ENCODE measurements at places on chromosomes 11 and 22. TPM values are rescaled to one million over a fixed set of nuclear protein-coding genes. Genes with fewer than 3 reads are reported as not detected.

- DNase-seq, result no peak
Measured at GRCh38 chr11:14041040-14041439, 78.5 kb downstream of the SPON1 start.

- no peak for DNase-seq
Measured at GRCh38 chr11:9020916-9021315, 17.1 kb upstream of the NRIP3 start.

DNA sequence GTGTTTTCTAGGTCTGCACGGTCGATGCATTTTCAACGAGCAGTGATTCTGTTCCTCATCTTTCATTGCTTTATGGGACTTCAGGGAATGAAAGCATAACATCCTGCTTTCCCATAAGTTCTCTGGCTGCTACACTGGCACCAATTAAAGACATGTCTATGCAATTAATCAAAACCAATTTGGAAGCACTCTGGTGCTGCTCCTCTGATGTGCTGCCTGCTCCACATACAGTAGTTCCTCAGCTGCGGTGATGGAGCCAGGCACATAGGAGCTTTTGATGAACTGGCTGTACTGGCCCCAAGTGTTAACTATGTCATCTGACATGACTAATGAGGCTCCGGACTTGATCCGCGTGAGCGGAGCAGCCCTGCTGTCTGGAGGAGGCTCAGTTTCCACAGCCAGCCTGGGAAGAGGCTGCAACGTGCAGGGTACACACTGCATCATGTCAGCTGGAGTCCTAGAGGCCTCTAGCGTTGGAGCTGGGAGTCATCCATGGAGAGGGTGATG is 29.8 kb downstream of the GVQW3 start:
- DNase-seq, result peak; percentile 51

Gene YPEL1
- 5.8 TPM for total RNA-seq

DNA sequence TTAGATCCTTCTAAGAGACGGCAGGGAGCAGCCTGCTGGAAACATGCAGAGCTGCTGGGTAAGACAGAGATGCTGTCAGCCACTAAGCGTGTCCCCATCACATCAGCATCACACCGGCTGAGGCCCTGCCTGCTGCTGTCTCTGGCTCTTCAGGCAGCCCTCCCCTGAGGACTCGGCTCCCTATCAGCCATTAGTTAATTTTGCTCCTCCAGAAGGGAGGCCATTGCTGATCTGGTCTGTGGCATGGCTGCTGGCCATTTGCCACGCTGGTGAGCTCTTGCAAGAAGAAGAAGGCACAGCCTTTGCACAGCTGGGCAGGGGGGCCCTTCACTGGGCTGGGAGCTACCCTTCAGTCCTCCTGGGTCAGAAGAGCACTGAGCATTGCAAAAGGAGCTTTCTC is 131.2 kb upstream of the PARVA start:
- DNase-seq, result no peak

DNA sequence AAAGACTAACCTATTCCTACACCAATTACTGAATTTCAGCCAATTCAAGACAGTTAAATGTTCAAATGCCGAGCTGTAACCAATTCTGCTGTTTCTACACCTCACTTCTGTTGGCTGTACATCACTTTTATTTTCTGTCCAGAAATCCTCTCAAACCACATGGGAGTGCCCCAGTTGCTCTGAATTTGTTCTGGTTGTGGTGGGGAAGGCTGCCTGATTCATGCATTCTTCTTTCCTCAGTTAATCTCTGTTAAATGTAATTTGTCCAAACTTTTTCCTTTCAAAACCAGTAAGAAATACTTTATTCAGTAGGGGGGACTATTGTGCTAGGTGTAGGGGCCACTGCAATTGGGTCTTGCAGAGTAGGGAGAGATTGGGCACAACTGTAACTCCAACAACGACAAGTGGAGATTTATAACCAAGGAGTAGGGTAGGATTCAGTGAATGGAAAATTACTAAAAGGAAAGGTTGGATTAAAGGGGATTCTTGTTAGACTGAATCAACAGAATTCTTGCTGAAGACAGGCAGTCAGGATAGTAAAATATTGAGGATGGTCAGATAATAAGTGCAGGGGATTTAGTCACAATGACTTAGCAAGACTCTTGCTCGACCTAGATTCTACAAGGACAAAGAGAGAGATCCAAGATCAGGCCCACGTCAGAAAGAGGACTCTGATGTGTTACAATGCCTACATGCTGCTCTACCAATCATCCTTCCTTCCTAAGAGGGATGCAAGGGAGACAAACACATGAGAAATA is 593.5 kb upstream of the FAT3 start:
- DNase-seq, result no peak

DNA sequence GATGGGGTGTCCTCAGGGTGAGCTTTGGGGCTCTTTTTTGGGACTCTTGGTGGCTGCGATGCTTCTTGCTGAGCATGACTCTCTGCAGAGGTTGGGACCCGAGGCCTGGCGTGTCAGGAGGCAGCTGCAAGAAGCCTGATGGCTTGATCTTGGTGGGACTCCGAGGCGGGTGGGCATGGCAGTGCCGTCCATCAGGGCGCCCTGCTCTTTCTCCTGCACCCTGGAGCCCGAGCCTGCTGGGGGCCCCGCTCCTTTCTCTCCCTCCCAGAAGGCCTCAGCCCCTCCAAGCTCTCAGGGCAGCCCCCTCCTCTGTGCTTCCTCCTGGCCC is 432.7 kb downstream of the TBC1D22A start:
- no peak for DNase-seq

GRCh38 chr11:116189408-116190170 is 583.2 kb downstream of the BUD13 start:
- no peak for DNase-seq

DNA sequence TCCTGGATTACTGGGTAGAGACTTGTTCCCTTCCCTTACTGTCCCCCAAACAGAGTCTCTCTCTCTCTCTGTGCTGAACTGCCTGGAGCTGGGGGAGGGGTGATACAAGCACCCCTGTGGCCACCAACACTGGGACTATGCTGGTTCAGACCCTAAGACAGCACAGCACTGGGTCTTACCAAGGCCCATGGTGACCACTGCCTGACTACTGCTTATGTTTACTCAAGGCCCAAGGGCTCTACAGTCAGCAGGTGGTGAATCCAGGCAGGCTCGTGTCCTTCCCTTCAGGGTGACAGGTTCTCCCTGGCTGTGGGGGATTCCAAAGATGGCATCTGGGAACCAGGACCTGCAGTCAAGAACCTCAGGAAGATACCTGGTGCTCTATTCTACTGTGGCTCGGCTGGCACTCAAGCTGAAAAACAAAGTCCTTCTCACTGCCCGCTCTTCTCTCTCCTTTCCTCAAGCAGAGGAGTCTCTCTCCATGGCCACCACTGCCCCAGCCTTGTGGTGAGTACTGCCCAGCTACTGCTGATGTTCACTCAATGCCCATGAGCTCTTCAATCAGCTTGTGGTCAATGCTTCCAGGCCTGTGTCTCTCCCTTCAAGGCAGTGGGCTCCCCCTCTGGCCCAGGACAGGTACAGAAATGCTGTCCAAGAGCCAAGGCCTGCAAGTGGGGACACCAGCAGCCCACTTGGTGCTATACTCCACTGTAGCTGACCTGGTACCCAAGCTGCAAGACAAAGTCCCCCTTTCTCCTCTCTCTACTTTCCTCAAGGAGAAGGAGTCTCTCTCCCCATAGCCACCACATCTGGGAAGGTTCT is 41.8 kb upstream of the SHANK2 start:
- no peak for DNase-seq

GRCh38 chr11:119316016-119316728 is 758 bp downstream of the MCAM start:
- no peak for DNase-seq

DNA sequence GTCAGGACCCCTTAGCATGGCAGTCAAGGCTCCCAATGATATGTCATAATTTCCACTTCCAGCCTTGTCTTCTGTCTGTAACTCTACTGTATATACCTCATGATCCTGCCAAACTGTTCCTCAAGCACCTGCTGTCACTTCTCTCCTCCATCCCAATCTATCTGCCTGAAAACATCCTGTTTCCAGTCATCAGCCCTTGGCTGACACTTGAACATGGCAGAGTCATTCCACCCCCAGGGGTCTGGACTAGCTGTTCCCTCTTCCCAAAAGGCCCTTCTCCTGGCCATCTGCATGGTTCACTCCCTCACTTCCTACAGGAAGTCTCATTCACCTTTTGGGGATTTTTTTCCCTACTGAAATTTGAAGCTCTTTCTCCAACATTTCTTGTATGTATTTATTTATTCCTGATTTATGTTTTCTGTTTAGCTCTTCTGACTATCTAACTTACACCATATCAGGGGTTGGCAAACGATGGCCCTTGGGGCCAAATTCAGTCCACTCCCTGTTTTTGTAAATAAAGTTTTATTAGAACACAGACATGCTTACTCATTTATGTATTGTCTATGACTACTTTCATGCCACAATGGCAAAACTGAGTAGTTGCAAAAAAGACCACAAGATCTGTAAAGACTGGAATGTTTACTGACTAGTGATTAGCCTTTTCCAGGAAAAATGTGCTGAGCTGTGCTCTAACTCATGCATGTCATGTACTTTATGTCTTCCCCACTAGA is 278.4 kb downstream of the KIRREL3 start:
- no peak for DNase-seq

Gene MUC2
- total RNA-seq, result under 0.01 TPM

- DNase-seq, result no peak
Measured at GRCh38 chr11:11220786-11221185, 132.3 kb downstream of the CSNK2A3 start.

Gene ZNF280A
- total RNA-seq, result not detected

GRCh38 chr11:64863391-64864060 is 14.9 kb downstream of the EHD1 start:
- no peak for DNase-seq

Gene ZNF74
- total RNA-seq, result 8.5 TPM

Gene OR10D3
- not detected for total RNA-seq

DNA sequence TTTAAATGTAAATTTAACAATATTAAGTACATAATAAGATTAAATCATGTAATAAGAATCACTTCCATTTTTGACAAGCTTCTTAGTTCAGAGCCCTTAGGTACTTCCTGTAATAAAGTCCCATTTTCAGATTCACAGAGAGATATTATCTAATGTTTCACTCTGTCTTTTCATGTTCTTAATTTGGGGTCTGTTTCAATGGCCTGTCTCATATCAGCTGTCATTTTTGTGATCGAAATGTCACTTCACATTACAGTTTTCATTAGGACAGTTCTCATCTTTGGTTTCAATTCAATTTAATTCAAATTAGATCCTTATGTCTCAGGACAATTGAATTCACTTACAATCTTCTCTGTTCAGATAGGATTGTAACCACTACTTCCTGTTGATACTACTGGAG is 22.6 kb upstream of the OLFML1 start:
- no peak for DNase-seq

GRCh38 chr11:12321217-12321937 is 56.0 kb upstream of the PARVA start:
- DNase-seq, result no peak

- peak; percentile 67 for DNase-seq
Measured at GRCh38 chr11:110069158-110069737, 23.9 kb upstream of the ZC3H12C start.

GRCh38 chr22:40432157-40432556 is 61.8 kb downstream of the SGSM3 start:
- DNase-seq, result no peak

GRCh38 chr11:8786933-8787332 is 104.3 kb downstream of the RPL27A start:
- DNase-seq, result peak; percentile 46

Gene MGAT3
- 4.2 TPM for total RNA-seq

- no peak for DNase-seq
Measured at GRCh38 chr22:39130892-39131855, 21.3 kb downstream of the CBX7 start.
